Activated T-cell treated with anti-CD3 and anti-CD28 coated beads, Interleukin-2, amount 50 U/mL, for 24 hours (primary cell): ENCODE measurements at places on chromosomes 2 and 18.
A peak's percentile ranks its signal among the peaks of the same experiment; 100 is the strongest.

GRCh38 chr2:5867056-5867455, 174.9 kb downstream of the SOX11 start:
- no peak for DNase-seq
- H3K36me3 ChIP-seq = no peaks in the 10 kb centered on the region
- H3K4me1 ChIP-seq = no peaks in the 10 kb centered on the region
- H3K27me3 ChIP-seq = no peaks in the 10 kb centered on the region
- no peak overlapping the region for H3K27ac ChIP-seq

DNA sequence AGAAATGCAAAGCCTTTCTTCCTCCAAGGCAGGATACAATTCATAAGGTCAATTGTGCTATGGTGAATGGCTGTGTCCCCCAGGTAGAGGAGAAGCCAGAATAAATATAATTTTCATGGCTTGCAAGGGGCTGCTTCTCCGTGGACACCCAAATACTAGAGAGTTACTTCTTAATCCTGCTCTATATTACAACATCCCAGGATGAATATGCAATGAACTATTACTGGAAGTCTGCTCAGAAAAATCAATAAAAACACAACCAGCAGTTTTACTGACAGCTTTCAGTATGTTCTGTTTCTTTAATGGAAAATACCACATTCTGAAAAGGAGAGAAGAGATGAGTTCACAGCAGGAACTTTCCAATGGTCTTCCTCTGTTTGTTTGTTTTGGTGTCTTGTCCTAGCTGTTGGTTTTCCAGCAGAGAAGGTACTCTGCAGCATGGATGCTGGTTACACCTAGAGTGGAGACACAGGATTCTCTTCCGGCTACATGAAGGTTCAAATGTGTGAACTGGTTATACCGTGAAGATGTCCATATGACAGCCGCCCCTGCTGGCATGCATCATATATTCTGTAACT, 213.0 kb downstream of the PID1 start:
- no peaks in the 10 kb centered on the region for H3K27me3 ChIP-seq
- H3K27ac ChIP-seq = no peak overlapping the region
- H3K4me1 ChIP-seq = no peaks in the 10 kb centered on the region
- no peak for DNase-seq
- no peak overlapping the region for H3K4me3 ChIP-seq
- no peaks in the 10 kb centered on the region for H3K36me3 ChIP-seq

- no peaks in the 10 kb centered on the region for H3K36me3 ChIP-seq
- H3K27me3 ChIP-seq = peaks cover 14% of the 10 kb centered on the region
- peak; percentile 59 for DNase-seq
- H3K27ac ChIP-seq = no peak overlapping the region
- peak overlapping the region; percentile 57 for H3K4me3 ChIP-seq
- peaks cover 47% of the 10 kb centered on the region for H3K4me1 ChIP-seq
These were observed 224.8 kb upstream of the ID2 start for GRCh38 chr2:8457092-8457481.

DNA sequence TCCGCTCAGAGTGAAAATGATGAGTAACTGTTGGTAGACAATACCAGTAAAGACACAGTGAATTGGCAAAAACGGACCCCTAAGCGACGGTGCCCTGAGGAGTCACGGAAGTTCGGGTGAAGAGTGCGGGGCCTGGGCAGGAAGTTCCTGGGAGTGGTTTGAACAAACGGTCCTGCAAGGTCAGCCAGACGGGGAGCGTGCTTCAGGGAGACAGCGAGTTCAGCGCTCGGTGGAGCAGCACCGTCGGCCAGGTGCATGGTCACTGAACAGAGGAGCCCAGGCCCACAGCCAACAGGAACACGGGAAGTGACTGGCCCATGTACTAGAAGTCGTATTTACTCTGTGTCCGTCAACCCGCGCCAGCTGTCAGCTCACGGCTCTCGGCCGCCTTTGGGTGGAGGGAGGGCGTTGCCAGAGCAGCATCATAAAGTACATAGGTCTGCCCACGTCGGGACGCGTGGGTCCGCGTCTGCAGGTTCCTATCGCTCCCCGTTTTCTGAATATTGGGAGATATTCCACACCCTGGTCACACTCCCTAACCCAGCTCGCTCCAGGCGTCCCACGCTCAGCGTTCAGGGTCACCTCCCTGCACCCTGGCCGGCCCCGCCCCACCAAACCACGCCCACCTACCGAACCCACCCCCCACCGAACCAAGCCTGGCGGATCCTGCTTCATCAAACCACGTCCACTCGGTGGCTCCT, 75.6 kb upstream of the UXS1 start:
- H3K4me1 ChIP-seq = peaks cover 14% of the 10 kb centered on the region
- H3K27me3 ChIP-seq = peaks cover 19% of the 10 kb centered on the region
- peak; percentile 73 for DNase-seq
- H3K36me3 ChIP-seq = no peaks in the 10 kb centered on the region
- H3K27ac ChIP-seq = peak overlapping the region; percentile 85

GRCh38 chr2:201180010-201180409, 2.9 kb upstream of the CASP10 start:
- DNase-seq = no peak
- H3K4me3 ChIP-seq = no peak overlapping the region
- H3K27me3 ChIP-seq = no peaks in the 10 kb centered on the region
- peaks cover 9% of the 10 kb centered on the region for H3K36me3 ChIP-seq
